Osteocyte (in vitro differentiated cells): ENCODE measurements at places on chromosomes 4 and X. TPM values are rescaled to one million over a fixed set of nuclear protein-coding genes. Genes with fewer than 3 reads are reported as not detected.

The LRCH2 gene
- 7.9 and 8.6 TPM in 2 replicates for total RNA-seq

- no peaks in the 10 kb centered on the region for H3K27me3 ChIP-seq
- H3K4me3 ChIP-seq = no peak overlapping the region
- no peak for DNase-seq
- peaks cover 26% of the 10 kb centered on the region for H3K4me1 ChIP-seq
Measured at GRCh38 chr4:187178587-187178986, 454.9 kb upstream of the FAT1 start.

DNA sequence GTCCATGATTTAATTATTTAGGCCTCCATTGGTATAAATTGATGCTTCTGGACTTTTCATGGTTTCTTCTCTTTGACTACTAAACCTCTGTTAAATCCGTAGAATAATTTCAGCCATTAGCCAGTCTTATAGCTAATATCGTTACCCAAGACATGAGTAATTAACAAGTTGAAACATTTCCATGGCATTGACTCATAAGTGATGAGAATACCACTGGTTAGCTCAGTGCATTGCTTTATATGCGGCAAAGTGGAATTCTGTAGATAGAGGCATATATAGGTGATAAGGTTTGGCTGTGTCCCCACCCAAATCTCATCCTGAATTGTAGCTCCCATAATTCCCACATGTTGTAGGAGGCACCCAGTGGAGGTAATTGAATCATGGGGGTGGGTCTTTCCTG, 80.6 kb downstream of the VCX2 start:
- no peaks in the 10 kb centered on the region for H3K4me1 ChIP-seq
- no peaks in the 10 kb centered on the region for H3K27me3 ChIP-seq
- H3K27ac ChIP-seq = no peak overlapping the region
- H3K36me3 ChIP-seq = no peaks in the 10 kb centered on the region
- no peak for DNase-seq
- no peak overlapping the region for H3K4me3 ChIP-seq

The CT45A5 gene
- total RNA-seq = not detected in 2 replicates

GRCh38 chrX:131830400-131831184, 192.5 kb upstream of the STK26 start:
- H3K36me3 ChIP-seq = no peaks in the 10 kb centered on the region
- peak overlapping the region; percentile 90 for H3K27ac ChIP-seq
- peak; percentile 90 for DNase-seq
- peak overlapping the region; percentile 68 for H3K4me3 ChIP-seq

DNA sequence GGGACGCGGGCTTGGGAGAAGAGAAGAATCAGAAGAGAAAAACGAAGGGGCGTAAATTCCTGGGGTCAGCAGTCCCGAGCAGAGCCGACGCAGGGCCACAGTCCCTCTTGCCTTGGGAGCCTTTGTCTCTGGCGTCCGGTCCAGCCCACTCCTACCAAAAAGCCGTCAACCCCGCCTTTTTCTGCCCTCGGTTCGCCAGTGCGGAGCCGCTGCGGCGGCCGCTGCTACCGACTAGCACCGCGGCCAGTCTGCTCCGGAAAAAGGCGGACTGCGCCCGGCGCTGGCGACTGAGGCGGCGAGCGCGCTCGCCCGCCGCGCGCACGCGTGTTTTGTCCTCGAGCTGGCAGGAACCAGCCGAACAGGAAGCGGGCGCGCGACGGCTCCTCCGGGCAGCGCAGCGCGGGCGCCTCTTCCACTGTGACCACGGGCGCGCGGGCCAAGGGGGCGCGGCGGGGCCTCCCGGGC, 502 bp downstream of the HNRNPDL start:
- peaks cover 43% of the 10 kb centered on the region for H3K36me3 ChIP-seq
- H3K27ac ChIP-seq = peak overlapping the region; percentile 98
- H3K4me3 ChIP-seq = peak overlapping the region; percentile 99
- no peaks in the 10 kb centered on the region for H3K27me3 ChIP-seq
- DNase-seq = no peak

GRCh38 chr4:82652062-82652461, 90.3 kb upstream of the TMEM150C start:
- H3K36me3 ChIP-seq = peaks cover 5% of the 10 kb centered on the region
- H3K27ac ChIP-seq = no peak overlapping the region
- H3K4me1 ChIP-seq = peaks cover 14% of the 10 kb centered on the region
- no peaks in the 10 kb centered on the region for H3K27me3 ChIP-seq

The SRPX gene
- 41.7 and 48.0 TPM in 2 replicates for total RNA-seq

DNA sequence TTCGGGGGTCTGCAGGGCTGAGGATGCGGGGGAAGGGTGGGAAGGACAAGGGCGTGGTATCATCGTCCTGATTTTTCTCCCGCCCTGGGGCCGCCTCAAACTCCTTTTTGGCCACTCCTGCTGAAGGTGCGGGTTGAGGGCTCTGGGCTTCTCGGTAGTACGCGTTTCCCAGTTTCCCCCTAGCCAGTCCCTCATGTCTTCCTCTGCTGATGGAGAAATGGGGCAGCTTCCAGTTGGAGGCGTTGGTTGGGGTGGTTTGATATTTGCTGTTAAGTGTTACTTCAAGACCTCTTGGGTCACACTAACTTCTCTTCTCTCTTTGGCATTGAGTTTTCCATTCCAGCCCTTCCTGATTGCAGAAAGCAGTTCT, 482 bp downstream of the GSTCD start:
- H3K4me1 ChIP-seq = peaks cover 25% of the 10 kb centered on the region
- H3K36me3 ChIP-seq = peaks cover 5% of the 10 kb centered on the region
- peak overlapping the region; percentile 99 for H3K27ac ChIP-seq
- H3K27me3 ChIP-seq = no peaks in the 10 kb centered on the region
- DNase-seq = no peak

GRCh38 chr4:67394879-67395278, 150.4 kb downstream of the CENPC start:
- H3K27me3 ChIP-seq = peaks cover 10% of the 10 kb centered on the region
- peaks cover 4% of the 10 kb centered on the region for H3K4me1 ChIP-seq
- no peak overlapping the region for H3K4me3 ChIP-seq
- no peak for DNase-seq
- H3K27ac ChIP-seq = no peak overlapping the region
- no peaks in the 10 kb centered on the region for H3K36me3 ChIP-seq

- no peak overlapping the region for H3K27ac ChIP-seq
- peaks cover 15% of the 10 kb centered on the region for H3K4me1 ChIP-seq
- no peaks in the 10 kb centered on the region for H3K36me3 ChIP-seq
- no peaks in the 10 kb centered on the region for H3K27me3 ChIP-seq
- H3K4me3 ChIP-seq = no peak overlapping the region
- no peak for DNase-seq
Measured at GRCh38 chrX:152899874-152900719, 2.2 kb downstream of the ZNF185 start.

DNA sequence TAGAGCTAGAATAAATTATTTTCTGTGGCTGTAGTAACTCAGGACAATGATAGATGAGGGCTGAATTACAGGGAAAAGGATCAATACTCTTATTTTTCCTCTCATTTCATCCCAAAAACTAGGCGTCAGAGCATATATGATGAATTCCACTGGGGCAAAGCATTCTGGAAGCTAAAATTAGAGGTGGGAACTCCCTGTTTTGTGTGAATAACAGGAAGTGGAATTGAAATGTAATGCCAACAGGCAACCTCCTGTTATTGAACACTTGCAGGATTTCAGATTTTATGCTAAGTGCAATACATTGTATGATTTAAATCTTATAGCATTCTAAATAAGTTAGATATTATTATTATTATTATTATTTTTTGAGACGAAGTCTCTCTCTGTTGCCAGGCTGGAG, 20.9 kb downstream of the HSD17B11 start:
- H3K27ac ChIP-seq = no peak overlapping the region
- no peaks in the 10 kb centered on the region for H3K27me3 ChIP-seq
- H3K4me1 ChIP-seq = no peaks in the 10 kb centered on the region

- no peak overlapping the region for H3K27ac ChIP-seq
- no peaks in the 10 kb centered on the region for H3K27me3 ChIP-seq
- H3K4me3 ChIP-seq = no peak overlapping the region
- H3K36me3 ChIP-seq = no peaks in the 10 kb centered on the region
- no peak for DNase-seq
Measured at GRCh38 chrX:48472225-48472624, 2.2 kb upstream of the SLC38A5 start.

The SPANXN4 gene
- not detected in 2 replicates for total RNA-seq

DNA sequence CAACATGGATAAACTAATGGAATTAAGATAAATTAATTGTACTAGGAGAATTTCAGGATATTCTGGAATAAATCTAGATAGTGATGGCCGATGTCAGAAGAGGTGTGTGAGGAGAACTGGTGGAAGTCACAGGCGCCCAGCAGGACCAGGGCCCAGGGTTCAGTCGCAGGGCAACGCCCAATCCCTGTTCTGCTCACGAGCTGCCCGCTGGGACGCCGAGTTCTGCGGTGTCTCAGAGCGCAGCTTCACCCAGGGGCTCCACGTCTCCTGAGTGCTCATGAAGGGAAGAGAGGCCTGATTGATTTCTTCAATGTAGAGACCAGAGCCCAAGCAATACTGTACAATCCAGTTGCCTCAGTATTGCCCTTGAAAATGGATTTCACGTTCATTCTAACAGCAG, 1.5 kb upstream of the HSPA4L start:
- H3K36me3 ChIP-seq = no peaks in the 10 kb centered on the region
- peak overlapping the region; percentile 95 for H3K4me3 ChIP-seq
- H3K4me1 ChIP-seq = peaks cover 7% of the 10 kb centered on the region
- H3K27me3 ChIP-seq = peaks cover 23% of the 10 kb centered on the region
- DNase-seq = no peak
- no peak overlapping the region for H3K27ac ChIP-seq

The PROM1 gene
- not detected in 2 replicates for total RNA-seq

The CENPVL3 gene
- total RNA-seq = 0.18 TPM in 1 of 2 replicates, not detected in the other

DNA sequence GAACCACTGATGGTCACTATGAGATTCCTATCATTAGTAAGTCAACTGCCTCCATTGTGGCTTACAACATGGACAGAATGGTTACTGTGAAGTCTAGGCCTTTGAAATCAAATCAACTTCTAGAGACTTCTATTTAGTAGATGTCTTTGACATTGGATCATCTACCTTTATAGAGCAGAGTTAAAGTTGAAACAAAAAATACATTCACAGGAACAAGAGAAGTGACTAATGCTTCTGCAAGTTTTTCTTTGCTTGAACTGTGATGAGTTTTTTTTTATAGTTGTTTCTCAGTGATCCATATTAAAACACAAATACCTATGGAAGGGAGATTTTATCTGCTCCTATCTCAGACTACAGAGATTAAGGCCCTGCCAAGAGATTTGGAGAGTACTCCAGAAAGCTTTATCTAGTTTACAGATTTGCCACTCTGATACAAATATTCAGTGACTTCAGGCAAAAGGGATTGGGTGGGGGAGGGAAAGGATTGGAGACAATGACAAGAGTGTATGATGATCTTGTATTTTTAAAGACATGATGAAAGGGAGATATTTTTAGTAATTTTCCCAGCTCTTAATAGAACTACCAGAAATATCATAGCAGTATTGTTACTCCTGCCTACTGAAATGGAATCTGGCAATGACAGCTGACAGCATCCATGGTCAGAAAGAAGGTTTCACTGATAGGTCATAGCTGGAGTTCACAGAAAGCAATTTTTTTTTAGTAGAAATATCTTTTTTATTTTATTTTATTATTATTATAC, 16.0 kb upstream of the EPGN start:
- DNase-seq = no peak
- H3K27me3 ChIP-seq = no peaks in the 10 kb centered on the region
- H3K27ac ChIP-seq = no peak overlapping the region
- no peaks in the 10 kb centered on the region for H3K4me1 ChIP-seq
- peaks cover 2% of the 10 kb centered on the region for H3K36me3 ChIP-seq

The NDST3 gene
- 3.2 and 3.6 TPM in 2 replicates for total RNA-seq

- H3K4me3 ChIP-seq = no peak overlapping the region
- peaks cover 31% of the 10 kb centered on the region for H3K36me3 ChIP-seq
- no peaks in the 10 kb centered on the region for H3K27me3 ChIP-seq
Measured at GRCh38 chr4:55446578-55446922, 50.8 kb downstream of the TMEM165 start.

- H3K27ac ChIP-seq = no peak overlapping the region
- no peak for DNase-seq
- H3K4me3 ChIP-seq = no peak overlapping the region
Measured at GRCh38 chr4:32778025-32778424, 2057.9 kb downstream of the PCDH7 start.

DNA sequence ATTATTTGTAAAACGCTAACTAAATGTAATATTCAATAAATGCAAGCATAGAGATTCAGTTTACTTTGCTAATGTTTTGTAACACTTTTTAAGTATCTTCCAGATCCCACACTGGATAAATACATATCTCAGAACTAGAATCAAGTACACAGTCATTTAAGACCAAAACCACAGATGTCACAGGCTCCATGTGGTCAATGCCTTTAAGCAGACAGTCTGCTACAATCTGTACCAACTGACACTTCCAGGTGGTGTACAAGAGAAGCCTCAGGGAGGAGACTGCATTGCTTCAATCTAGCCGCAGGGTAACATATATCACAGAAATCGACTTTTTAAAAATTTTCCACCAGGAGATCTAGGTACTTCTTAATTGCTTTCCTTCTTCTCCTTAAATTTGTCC, 229.6 kb upstream of the DIAPH2 start:
- DNase-seq = no peak
- H3K4me3 ChIP-seq = no peak overlapping the region
- H3K27ac ChIP-seq = no peak overlapping the region
- no peaks in the 10 kb centered on the region for H3K4me1 ChIP-seq
- H3K36me3 ChIP-seq = no peaks in the 10 kb centered on the region
- H3K27me3 ChIP-seq = peaks cover 4% of the 10 kb centered on the region

- no peaks in the 10 kb centered on the region for H3K36me3 ChIP-seq
- DNase-seq = no peak
- H3K27me3 ChIP-seq = no peaks in the 10 kb centered on the region
- no peak overlapping the region for H3K27ac ChIP-seq
- no peak overlapping the region for H3K4me3 ChIP-seq
Measured at GRCh38 chrX:130836447-130836846, 66.6 kb downstream of the ENOX2 start.

The BDH2 gene
- 55.9 and 60.0 TPM in 2 replicates for total RNA-seq

GRCh38 chr4:7817877-7818398, 121.7 kb downstream of the AFAP1 start:
- H3K27me3 ChIP-seq = no peaks in the 10 kb centered on the region
- no peak overlapping the region for H3K4me3 ChIP-seq
- peaks cover 37% of the 10 kb centered on the region for H3K4me1 ChIP-seq
- no peak overlapping the region for H3K27ac ChIP-seq

The REELD1 gene
- not detected in 2 replicates for total RNA-seq

DNA sequence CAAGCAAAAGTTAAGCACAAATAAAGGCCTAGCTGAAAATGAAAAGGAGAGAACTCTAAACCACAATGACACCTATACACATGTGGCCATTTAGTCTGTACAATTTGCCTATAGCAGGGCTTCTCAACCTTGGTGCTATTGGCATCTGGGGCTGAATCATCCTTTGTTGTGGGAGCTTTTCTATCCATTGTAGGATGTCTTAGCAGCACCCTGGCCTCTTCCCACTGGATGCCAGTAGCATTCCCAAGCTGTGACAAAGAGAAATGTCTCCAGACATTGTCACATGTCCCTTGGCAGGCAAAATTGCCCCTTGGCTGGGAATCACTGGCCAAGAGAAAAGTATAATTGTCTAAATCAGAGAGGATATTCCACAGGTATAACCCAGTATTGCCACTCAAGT, 13.5 kb upstream of the PRPS2 start:
- peaks cover 18% of the 10 kb centered on the region for H3K27me3 ChIP-seq
- no peak for DNase-seq
- H3K27ac ChIP-seq = no peak overlapping the region
- no peaks in the 10 kb centered on the region for H3K36me3 ChIP-seq

The POU4F2 gene
- not detected in 2 replicates for total RNA-seq

- H3K27me3 ChIP-seq = no peaks in the 10 kb centered on the region
- peaks cover 17% of the 10 kb centered on the region for H3K4me1 ChIP-seq
- no peak for DNase-seq
- H3K4me3 ChIP-seq = no peak overlapping the region
Measured at GRCh38 chr4:32775049-32775448, 2054.9 kb downstream of the PCDH7 start.

The PKD2 gene
- 54.2 and 54.7 TPM in 2 replicates for total RNA-seq
